Activated CD8-positive, alpha-beta memory T cell treated with anti-CD3 and anti-CD28 coated beads for 1 hour (primary cell): ENCODE measurements at places on chromosomes 7 and 10.

DNA sequence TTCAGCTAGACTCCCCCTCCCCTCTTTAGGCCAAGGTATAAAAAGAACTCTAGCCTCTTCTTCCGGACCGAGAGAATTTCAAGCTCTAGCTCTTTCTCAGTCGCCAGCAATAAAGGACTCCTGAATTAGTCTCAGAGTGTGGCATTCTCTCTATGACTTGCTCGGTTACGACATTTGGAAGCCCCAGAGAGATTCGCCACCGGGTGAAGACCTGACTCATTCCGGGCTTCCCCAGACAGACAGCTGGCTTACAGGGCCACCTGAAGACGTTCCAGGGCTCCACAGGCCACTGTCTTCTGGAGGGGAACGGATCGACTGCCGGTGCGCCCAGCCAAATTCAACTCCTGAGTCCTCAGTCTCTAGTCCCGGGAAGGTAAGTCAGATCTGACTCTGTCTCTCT lies at the start of gene AKR1B15:
TSS of gene AKR1B15 (plus strand) at position 234 of the 400 bp plus-strand sequence. CDS start 15,510 bp downstream, outside the sequence.
- no peak for DNase-seq

- no peak for DNase-seq
Observed at GRCh38 chr10:91424016-91424415, 13.9 kb downstream of the HECTD2 start.

DNA sequence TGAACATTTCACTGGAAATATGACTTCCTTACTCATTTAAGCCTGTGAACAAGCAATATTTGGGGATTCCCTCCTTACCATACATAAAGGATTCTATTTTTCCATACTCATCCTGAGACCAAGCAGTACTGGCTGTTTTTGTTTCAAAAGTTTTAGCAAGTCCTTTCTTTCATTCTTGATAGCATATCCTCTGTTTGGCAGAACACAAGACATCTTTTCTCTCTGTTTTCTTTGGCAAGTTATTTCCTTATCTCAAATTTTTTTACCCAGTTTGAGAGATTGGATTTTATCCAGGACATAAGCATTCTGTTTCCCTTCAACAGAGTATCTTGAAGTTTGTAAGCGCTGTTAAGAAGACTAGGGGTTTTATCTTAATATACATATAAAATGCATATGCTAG lies 3.0 kb upstream of the WASL start:
- DNase-seq, result no peak

- DNase-seq, result no peak
Observed at GRCh38 chr10:43390759-43391158, 18.2 kb downstream of the HNRNPF start.

DNA sequence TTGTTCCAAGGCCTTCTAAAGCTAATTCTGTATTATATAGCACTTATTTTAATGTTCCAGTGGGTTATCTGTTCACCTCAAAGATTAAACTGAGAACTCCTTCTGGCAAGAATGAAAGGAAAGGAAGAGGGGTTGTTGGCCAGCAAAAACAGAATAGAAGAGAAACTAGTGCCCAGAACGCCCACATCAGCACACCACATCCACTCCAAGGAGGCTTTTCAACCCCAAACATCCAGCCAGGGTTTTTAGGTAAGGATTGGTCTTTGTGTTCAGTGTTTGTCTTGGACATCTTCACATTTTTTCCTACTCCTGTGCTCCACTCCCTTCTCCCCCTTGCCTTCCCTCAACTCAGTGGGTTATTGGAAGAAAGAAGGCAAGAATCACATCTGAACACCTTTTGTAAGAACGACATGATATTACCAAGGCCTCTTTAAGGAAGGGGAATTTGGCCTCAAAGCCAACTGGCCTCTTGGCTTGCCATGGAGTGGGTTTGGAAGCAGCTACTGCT lies 55.8 kb downstream of the BICC1 start:
- no peak for DNase-seq

- no peak for DNase-seq
Observed at GRCh38 chr10:98509745-98510144, 63.0 kb upstream of the HPS1 start.

DNA sequence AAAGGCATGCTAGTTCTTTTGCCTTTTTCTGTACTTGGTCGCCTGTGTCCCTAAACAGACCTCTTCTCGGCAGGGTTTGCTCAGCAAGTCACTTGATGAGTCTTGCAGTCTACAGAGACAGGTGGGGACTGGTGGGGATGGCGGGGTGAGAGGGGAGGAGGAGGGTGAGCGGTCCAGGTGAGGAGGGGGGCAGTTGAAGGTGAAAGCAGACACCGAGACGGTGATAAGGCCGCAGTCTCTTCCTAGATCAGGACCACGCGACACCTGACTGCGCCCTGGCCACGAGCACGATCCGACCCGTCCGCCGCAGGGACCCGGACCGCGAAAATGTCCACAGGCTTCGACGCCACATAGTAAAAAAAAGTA lies 566 bp downstream of the ASNS start:
- no peak for DNase-seq

GRCh38 chr7:159060440-159060839 lies 84.2 kb downstream of the VIPR2 start:
- no peak for DNase-seq

DNA sequence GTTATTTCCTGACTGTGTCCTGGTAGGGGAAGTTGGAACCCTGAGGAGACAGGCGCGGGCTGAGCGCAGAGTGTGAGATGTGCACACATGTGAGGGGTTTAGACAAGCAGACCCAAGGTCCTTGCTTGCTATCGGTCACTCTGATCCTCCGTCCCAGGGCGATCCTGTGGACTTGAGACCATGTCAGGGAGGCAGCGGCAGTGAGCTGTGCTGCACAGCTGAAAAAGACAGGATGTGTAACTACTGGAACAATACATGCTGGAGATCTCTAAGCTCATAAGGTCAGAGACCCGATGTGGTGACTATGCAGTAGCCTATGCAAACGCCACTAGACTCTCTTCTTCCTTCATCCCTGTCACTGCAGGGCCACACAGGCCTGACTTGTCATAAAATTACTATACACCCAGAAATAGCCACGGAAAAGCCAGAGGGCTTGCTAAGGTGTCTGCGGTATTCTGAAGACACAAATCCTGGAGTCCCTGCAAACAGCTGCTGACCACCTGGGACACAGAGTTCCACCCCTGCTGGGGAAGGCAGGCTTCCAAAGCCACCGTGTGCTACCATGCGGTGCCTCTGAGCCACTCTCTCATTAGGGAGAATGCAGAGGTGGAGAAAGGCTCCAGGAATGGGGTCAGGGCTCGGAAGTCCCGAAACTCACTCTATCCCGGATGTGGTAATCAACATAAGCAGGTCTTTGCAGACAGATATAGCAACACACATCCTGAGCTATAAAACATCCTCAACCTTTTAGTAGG lies 91.1 kb upstream of the DDC start:
- no peak for DNase-seq

- DNase-seq, result no peak
Observed at GRCh38 chr7:127809261-127809702, 157.3 kb downstream of the SND1 start.

DNA sequence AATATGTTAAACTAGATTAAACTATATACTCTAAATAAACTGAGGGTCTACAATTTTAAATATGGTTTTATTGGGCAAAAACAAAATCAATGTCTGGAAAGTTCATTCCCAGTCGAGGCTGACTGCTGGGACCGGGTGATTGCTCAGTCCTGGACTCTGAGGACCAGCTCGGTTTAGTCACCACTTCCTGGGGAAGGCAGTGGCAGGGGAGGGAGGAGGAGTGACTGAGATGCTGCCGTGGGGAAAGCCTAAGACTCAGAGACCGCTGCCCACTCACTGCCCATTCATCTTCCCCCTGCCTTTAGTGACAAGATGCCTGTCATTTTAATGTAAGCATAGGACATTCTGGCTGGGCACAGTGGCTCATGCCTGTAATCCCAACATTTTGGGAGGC lies 29.0 kb downstream of the ATOH7 start:
- no peak for DNase-seq

- no peak for DNase-seq
Observed at GRCh38 chr7:142534726-142535122, 214.5 kb upstream of the PRSS1 start.

DNA sequence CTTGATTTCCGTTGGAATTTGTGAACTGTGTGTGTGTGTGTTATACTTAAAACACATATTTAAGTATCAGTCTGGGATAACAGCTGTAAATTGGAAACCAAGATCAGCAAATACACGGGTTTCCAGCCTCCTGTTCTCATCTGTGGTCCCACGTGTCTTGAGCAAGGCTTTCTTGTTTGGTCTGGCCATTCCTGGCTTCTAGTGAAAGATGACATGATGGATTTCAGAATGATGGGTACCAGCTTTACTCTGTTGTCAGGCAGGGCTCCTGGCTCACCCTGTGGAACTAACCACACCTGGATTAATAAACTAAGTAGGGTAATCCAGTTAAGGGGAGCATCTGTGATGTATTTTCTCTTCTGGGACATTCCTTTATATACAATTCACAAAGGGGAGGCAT lies 346.2 kb upstream of the AOAH start:
- DNase-seq, result no peak

DNA sequence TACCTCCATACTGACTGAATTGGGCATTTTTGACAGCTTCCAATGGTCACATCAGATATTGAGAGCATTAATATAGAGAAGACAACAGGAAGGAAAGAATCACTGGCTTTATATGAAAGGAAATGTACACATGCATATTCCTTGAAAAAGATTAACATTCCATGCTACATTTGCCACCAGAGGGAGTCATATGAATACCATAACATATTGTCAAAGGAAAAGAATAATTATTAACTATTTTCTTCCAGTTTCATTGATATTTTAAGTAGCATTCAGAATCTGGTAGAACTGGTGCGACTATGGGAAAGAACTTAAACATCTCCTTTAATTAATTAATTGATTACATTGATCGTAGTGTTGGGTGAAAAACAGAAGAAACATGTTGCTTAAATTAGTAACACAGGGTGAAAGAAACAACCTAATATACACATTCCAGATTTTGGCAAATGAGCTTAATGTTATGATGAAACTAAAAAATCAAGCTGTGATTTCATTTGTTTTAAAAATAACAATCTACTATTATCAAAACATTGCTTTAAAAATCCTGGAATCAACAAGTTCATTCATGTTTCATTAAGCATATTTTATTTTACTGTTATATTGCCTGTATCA lies 71.5 kb downstream of the GPR85 start:
- DNase-seq, result no peak

GRCh38 chr7:95602421-95602820 lies 6.1 kb upstream of the PDK4 start:
- DNase-seq, result no peak

GRCh38 chr10:4663162-4663992 lies 162.6 kb upstream of the AKR1E2 start:
- no peak for DNase-seq

DNA sequence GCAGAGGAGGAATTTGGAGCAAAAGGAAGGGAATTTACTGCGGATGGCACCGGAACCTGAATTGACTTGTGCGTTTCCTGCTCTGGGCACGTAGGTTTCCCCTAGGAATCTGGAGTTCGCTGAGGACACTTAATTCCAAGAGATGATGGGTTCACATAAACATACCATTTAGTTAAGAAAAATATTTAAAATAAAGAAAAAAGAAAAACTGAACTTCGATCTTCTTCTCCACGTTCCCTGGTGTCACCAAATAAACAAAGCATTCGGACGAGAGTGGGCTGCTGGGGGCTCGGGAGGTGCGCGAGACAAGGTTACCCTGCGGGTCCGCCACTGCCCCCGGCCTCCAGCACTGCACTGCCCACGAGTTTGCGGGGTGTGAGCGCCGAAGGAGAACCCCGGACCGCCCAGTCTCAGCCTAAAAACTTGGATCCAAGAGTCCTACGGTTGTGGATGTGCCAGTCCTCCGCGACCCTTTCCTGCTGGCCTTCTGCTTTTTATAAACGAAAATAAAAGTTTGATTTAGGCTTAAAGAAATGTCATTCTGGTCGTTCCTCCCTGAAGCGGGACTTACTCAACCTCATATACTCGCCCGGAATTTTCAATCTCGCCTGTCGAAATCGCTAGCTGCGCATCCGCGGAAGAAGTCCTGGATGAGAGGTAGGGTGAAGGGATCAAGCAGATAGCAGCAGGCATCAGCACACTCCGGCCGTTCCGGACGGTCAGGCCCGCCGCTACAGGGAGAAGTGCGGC lies 30.3 kb downstream of the SKIDA1 start:
- DNase-seq, result no peak

DNA sequence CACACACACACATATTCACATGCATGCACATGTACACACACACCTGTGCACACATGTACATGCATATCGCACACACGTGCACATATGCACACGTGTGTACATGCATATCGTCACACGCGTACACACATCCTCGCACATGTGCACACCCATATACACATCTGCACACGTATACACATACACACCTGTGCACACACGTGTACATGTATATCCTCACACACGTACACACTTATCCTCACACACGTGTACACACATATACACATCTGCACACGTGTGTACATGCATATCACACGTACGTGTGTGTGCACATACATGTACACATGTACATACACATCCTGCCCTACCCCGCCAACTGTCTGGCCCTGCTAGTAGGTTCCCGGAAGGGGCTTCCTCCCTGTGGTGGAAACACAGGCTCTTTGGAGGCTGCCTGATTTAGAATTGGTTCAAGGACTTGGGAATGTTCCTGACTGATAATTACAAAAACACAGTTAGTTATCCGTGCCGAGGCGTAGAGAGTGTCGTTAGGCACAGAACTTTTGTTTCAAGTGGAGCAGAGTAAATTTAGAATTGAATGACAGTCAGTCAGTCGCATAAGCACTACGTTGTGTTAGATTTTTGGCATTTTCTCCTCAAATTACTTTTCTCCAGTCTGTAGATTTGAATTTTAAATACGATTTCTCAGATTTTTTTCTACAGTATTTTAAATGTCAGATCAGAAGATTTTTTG lies 18.5 kb upstream of the PRKAR1B start:
- no peak for DNase-seq

GRCh38 chr7:45890902-45891461 lies 2.7 kb downstream of the IGFBP1 start:
- no peak for DNase-seq

- no peak for DNase-seq
Observed at GRCh38 chr7:30556840-30557239, 37.8 kb upstream of the GARS1 start.

DNA sequence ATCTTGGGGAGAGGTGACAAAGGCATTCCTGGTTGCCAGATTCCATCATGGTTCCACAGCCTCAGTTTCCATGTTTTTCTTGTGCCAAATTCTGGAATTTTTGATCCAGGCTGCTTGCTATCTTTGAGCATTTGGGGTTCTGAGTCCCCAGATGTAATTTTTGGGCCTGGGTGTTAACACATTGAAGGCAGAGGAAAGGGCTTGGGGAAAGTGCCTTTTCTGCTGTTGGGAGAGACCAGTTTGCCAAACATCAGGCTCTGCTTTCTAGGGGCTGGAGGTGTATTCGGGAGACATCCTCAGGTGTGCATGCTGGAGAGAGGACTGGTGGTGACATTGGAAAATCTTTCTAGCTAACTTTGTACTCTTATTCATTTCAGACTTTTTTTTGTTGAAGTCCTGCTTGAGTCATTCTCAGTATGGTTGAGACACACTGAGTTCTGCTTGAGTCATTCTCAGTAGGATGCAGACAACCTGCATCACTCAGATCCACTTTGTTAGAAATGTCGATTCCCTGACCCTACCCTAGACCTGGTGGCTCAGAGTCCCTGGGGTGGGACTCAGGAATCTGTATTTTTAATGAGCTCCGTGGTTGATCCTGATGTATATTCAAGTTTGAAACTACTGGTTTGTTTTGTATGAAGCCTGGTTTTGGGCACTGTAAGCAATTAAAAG lies 101.0 kb downstream of the LRMDA start:
- DNase-seq, result no peak

GRCh38 chr7:96838481-96838880 lies 128.8 kb upstream of the SEM1 start:
- no peak for DNase-seq

- no peak for DNase-seq
Observed at GRCh38 chr7:67621704-67622103, 625.1 kb downstream of the TYW1 start.
